Activated CD4-positive, CD25-positive, alpha-beta regulatory T cell treated with anti-CD3 and anti-CD28 coated beads, Interleukin-2, amount 50 U/mL, for 16 hours (primary cell): ENCODE measurements at places on chromosomes 2 and 18.

- DNase-seq: no peak
Observed at GRCh38 chr18:2589345-2590068, 18.1 kb downstream of the NDC80 start.

GRCh38 chr2:181430406-181431118 lies 26.6 kb upstream of the ITGA4 start:
- no peak for DNase-seq

DNA sequence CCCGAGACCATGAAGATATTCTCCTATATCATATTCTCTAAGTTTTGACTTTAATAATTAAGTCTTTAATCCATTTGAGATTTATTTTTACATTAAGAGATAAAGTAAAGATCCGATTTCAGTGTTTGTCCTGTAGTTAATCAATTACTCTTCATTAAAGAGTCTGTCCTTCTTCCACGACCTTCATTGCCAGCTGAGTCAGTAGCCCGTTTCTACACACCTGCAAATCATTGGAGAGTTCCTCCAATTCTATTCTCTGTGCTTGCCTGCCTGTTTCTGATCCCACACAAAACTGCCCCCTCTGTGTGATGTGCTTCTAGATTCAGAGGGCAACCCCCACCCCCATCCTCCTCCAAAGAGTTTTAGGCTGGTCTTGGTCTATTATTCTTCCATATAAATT lies 119.2 kb downstream of the KCNF1 start:
- DNase-seq: no peak

GRCh38 chr2:148515976-148516375 lies 128.6 kb upstream of the EPC2 start:
- no peak for DNase-seq

DNA sequence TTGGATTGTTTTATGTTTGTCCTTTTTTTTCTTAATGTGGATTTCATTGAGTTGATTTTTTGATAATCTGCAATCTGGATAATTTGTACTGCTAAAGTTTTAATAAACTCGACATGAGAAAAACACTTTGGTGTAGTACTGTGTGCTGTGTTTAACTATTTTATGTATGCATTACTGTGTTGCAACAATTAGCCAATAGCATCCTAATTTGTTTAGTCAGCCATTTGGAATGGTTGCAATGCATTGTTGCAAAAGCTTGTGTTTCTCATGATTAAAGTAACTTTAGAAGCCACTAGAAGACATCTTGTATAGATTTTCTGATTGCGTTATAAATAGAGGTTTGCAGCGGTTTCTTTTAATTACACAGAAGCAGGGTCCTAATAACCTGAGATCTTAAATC lies 53.5 kb downstream of the PPIG start:
- no peak for DNase-seq

DNA sequence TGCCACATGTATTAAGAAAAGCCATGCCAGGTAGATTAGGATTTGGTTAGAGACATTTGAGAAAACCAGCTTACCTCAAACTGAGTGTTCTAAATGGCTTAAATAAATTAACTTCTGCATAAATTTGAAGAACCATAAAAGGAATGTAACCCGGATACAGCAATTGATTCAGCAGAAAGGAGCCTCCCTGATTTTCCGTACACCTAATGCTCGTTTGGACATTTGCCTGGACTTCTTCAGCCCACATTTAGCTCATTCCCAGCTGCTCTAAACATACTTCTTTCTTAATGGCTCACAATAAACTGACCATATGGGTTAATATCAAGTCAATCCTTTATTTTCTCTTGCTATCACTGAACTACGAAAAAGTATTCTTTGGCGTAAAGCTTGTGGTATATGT lies 392.4 kb downstream of the ZNF516 start:
- DNase-seq: no peak
